ENCODE measurements at places on chromosomes 12 and 14. TPM values are rescaled to one million over a fixed set of nuclear protein-coding genes. Genes with fewer than 3 reads are reported as not detected.

DNA sequence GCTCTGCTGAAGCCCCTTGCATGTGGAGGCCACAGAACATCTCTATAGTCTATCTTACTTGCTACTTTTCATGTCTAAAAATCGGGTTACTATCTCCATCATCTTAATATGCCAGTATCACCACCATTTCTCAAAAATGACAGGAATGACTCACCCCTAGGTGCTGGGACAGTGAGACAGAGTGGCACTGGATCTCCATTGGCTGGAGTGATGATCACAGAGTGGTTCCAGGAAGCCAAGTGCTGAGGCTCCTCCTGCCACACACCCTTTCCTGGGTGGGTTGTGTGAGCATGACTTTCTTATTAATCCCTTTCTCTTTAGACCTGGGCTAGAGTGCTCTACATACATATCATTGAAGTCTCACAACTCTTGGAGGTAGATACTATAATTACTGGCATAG is 3.3 kb upstream of the ASCL1 start:
- no peak overlapping the region for H3K27ac ChIP-seq
- H3K36me3 ChIP-seq = no peaks in the 10 kb centered on the region
- no peak for DNase-seq
- peaks cover 14% of the 10 kb centered on the region for H3K4me1 ChIP-seq
- peaks cover 78% of the 10 kb centered on the region for H3K27me3 ChIP-seq

DNA sequence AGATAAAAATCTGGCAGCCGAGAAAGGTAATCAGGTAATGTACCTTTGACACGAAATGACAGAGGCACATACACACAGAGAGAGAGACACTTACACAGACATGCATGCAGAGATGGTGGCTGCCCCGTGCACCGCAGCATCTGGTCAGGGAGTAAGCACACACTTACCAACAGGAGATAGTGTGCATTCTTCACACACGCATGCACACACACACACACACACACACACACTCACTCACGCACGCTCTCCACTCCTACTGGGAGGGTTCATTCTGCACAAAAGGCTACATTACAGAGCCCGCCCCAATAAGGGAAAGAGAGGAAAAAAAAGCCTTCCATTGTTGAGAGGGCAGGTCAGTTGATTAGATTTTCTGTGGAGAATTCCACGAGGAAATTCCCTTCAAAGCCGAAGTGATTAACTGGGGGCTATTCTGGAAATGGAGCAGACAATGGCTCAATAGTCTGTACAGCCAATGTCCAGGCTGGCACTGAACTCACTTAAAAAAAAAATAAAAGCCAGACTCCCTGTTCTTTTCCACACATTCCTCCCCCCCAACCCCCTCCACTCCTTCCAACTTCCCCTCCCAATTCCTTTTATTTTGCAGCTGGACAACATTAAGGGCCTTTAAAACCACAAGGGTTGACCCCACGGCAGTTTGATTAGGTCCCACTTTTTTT is 1.4 kb upstream of the SOX5 start:
- H3K27ac ChIP-seq = no peak overlapping the region
- peaks cover 17% of the 10 kb centered on the region for H3K27me3 ChIP-seq
- H3K4me1 ChIP-seq = no peaks in the 10 kb centered on the region
- H3K4me3 ChIP-seq = no peak overlapping the region

- no peak overlapping the region for H3K4me3 ChIP-seq
- peaks cover 2% of the 10 kb centered on the region for H3K36me3 ChIP-seq
- no peak overlapping the region for H3K27ac ChIP-seq
- H3K27me3 ChIP-seq = peaks cover 16% of the 10 kb centered on the region
These were observed 144.0 kb upstream of the KRR1 start for GRCh38 chr12:75655315-75655806.

GRCh38 chr12:52427083-52427482 is 7.1 kb downstream of the KRT75 start:
- no peak for DNase-seq
- H3K27me3 ChIP-seq = peaks cover 71% of the 10 kb centered on the region
- no peaks in the 10 kb centered on the region for H3K4me1 ChIP-seq
- H3K27ac ChIP-seq = no peak overlapping the region
- H3K36me3 ChIP-seq = no peaks in the 10 kb centered on the region
- no peak overlapping the region for H3K4me3 ChIP-seq

TCL1B gene
- total RNA-seq = not detected
